ENCODE measurements at places on chromosomes 16 and 17.

DNA sequence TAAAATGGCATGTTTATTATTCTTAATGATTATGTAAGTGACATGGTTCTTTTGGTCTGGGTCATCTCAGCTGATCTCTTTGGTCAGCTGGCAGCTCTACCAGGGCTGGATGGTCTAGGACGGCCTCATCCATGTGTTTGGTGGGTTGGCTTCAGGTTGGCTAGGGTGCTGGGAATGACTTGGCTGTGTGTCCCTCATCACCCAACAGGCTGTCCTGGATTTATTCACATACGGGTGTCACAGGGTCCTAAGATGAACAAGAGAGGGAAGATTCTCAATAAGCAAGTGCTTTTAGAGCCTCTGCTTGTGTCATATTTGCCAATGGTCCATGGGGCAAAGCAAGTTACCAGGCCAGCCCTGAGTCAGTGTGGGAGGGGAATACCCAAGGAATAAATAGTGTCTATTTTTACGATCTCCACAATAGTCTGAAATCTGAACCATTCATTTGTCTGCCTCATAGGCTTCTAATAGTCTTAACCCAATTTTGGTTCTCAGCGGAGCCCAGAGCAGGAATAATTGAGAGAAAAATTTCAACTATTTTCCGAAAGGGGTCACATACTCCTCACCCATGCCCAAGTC is 157.5 kb downstream of the HS3ST2 start:
- no peak for DNase-seq

DNA sequence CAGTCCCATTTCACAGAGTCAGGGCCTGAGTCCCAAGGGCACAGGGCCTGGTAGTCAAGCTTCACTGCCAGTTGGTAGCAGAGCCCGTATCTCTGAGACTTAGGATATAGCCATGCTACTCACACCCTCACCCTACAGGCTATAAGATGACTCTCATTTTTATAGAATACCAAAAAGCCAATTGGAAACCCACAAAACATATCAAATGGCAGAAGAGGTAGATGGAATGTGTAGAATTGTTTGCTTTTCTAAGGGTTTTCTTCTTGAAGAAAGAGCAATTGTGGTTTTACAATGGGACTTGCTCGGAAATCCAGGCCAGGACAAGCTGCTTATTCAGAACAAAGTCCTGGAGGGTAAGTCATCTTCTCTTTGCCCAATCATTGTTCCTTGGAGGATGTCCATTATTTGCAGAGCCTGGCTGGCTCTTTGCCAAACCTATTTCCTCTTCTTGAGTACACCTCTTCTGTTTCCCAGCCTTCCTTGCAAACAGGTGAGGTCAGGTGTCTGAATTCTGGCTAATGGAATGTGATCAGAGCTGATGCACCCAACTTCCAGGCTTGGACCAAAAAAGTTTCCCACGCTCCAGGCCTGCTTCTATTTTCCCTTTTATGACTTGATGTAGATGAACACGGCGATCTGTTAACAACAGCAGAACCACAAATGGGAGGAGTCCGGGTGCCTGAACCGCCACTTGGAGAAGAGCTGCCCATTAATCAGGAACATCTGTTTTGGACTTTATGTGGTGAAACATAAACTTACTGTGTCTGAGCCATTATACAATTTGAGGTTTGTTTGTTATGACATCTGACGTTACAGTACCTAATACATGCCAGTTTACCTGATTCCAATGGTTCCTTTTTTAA is 16.9 kb upstream of the CCL22 start:
- DNase-seq = peak; percentile 53

GRCh38 chr16:14007450-14007849 is 63.7 kb upstream of the MRTFB start:
- no peak for DNase-seq

DNA sequence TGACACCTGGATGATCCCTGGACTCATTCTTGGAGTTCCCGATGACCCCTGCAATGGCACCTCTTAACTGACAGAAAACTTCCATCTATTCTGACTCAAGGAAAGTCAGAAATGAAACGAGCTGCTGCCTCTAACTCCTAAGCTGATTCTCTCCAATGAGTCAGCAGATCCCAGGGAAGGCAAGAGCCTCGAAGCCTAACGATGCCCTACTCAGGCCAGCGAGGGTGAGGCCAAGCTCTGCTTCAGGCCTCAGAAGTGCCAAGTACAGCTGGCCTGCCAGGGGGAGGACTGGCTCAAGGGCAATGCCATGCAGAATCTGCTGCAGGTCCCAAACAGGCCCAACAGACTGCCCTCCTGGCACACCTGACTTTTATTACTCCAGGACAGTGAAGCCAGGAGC is 36.3 kb downstream of the PLXDC1 start:
- no peak for DNase-seq

GRCh38 chr17:3956327-3956957 is 7.8 kb downstream of the ATP2A3 start:
- DNase-seq = peak; percentile 38

DNA sequence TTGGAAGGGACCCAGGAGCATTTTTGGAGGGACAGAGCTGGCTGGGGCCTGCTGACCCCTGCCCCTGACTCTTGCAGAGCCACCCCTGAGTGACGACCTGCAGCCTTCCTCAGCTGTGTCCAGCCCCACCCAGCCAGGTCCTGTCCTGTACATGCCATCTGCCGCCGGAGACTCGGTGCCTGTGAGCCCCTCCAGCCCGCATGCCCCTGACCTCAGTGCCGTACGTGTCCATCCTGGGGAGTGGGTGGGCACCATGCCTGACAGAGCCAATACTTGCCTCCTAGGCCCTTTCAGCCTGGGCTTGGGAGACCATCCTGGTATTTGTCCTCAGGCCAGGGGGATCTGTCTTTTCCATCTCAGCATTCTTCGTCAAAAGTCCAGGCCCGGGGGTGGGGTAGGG is 27.5 kb downstream of the UNC13D start:
- no peak for DNase-seq

GRCh38 chr16:27952811-27953210 is 110.7 kb downstream of the GSG1L start:
- no peak for DNase-seq

- DNase-seq = no peak
These were observed 26.1 kb downstream of the CDH13 start for GRCh38 chr16:82652826-82653225.

DNA sequence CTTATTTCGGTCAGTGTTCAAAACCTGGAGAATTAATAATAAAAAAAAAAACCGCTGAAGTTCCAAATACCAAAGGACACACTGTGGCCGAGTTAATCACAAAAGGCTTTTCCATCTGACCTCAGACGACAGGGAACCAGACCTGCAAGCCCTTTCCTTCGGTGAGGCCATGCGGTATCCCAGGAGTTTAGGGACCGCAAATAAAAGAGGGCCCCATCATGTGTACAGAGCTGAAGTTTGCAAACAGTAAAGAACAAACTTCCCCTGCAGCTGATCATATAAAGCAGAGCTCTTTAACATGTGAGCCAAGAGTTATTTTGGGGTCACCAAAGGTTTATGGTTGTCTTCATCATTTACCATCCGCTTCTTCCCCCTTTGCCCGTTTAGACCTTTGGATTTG is 33.0 kb upstream of the FOXJ1 start:
- DNase-seq = no peak

GRCh38 chr17:6435051-6435450 is at the start of gene AIPL1:
Gene AIPL1, minus strand, starts transcription at chr17:6435121. Its CDS starts 17 bp downstream, at chr17:6435104.
- DNase-seq = no peak

- peak; percentile 34 for DNase-seq
These were observed 1.2 kb downstream of the HAS3 start for GRCh38 chr16:69106491-69107315.

DNA sequence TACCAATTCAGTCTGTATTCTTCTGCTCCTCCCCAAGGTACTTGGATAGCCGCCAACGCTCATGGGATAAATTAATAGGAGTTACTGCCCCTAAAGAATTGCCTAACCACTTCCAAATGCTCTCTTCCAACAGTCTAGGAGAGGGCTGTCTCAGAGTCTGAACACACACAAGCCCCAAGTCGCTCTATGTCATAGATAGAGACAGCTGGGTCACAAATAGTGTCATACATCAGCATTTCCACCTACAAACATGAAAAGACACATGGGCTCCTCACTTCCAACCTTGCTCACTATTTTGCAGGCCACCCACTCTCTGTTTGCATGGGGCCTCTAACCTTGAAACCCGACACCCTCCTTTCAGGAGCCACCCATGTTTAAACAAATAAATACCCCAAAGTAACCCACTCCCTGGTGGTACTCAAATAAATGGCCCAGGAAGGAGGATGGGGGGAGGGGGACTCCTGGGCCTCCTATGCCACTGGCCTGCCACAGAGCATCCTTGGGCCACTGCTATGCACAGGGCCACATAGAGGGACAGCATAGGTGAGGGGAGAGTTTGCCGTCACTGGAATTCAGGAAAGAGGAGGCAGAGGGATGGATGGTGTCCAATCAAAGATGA is 265.9 kb downstream of the SOX9 start:
- no peak for DNase-seq

DNA sequence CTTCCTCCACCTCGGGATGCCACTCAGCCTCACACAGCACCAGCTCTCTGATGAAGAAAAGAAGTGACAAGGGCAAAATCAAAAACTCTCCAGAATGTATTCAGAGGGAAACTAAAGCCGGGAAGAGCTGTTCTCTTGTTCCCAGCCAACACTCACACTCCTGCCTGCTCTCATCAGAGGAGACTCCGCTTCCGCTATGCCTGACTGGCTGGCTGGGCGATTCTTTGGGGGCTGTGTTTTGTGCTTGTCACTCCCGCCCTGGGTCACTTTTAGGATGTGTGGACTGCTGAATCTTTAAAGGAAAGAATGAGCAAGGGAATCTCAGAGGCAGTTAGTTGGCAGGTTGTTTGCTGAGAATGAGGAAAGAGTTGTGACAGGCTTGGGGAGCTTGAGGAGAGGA is 54.6 kb upstream of the TBX2 start:
- DNase-seq = no peak

DNA sequence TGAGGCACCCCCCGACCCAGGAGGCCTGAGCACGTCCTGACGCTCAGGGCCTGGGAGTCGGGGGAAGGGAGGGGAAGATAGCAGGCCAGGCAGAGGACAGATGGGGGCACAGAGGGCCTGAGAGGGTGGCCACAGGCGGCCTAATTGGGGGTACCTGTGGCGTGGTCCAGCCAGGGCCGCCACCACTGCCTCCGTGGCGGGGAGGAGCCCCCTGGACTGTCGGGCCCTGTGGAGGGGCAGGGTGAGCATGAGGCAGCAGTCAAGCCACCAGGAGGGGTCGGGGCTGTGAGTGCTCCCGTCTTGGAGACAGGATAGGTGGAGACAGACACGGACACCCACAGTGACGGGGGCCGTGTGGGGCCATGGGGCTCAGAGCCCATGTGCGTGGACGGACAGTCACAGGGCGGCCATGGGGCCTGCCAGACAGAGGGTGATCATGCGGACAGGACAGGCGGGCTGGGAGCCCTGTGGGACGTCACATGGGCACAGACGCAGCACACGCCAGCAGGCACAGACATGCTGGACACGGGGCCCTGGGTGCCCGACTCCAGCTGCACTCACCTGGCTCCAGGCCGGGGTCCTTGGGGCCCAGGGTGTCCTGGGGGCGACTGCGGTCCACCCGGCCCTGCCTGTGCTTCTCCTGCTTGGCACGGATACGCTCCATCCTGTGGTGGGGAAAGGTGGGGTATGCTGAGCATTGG is 18.7 kb downstream of the CTU2 start:
- no peak for DNase-seq

- no peak for DNase-seq
These were observed 12.8 kb downstream of the CYTH1 start for GRCh38 chr17:78769196-78769773.
